ENCODE measurements at places on chromosomes 7 and 10.

GRCh38 chr7:151187409-151188251, 580 bp upstream of the ASB10 start:
- no peak for DNase-seq

- no peak for DNase-seq
Observed at GRCh38 chr10:76133597-76134255, 702.3 kb downstream of the LRMDA start.

DNA sequence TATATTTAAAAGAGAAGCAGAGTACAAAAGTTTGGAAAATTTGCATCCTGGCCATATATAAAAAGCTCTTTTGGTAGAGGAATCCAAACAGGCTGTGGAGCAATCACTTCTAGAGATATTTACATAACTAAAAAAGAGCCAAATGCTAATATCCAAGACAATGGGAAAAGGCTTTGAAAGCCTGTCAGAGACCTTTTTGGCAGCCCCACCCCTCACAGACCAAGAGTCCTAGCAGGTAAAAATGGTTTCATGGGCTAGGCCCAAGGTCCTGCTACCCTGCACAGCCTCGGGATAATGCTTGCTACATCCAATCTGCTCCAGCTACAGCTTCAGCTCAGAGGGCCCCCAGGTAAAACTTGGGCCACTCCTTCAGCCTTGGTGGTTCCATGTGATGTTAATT, 430.2 kb upstream of the KCND2 start:
- DNase-seq = no peak

DNA sequence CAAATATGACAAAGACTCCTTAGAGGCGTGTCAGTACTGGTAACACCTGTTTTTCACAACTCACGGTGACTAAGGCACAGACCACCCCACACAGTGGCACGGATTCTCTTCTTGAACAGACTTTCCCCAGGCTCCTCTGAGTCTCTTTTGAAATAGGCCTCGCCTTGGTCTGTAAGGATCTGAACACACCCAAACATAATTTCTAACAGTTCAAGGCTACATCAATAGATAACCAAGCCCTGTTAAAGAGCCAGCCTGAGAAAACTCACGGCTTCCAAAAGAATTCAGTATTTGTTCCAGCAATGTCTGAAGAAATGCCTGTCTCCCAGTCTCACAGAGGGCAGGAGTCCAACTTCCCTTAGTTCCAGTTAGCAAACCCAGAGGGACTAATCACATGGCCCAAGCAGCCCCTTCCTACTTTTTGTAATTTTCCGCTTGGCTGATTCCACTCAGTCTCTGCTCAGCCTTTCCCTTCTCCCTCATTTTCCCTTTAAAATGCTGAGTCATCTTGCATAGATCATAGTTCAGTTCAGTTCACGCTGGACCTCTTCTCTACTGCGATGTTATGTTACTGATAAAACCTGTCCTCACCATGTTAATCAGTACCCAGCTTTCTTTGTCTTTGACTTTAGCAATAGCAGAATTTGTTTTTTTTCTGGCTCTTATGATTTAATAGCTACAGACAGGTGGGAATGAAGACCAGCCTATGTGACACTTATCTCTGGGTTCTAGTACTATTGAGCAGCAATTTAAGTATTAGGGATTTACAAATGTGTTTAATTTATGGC, 22.6 kb upstream of the AKR1C3 start:
- peak; percentile 100 for DNase-seq

- no peak for DNase-seq
Observed at GRCh38 chr10:79382491-79382941, 35.2 kb downstream of the PPIF start.

DNA sequence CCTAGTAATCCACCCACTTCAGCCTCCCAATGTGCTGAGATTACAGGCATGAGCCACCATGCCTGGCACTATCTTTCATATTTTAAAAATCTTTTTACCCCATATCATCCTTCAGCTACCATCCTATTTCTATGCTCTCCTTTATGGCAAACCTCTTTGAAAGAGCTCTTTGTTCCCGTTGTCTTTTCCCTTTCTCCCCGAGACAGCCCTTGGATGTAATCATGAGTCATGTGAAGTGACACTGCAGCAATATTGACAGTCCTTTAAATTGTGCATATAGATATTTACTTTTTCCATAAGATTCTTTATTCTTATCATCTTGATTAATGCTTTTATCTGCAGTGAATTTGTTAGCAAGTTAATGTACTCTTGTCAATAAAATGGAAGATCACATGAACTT, 286.6 kb downstream of the ANKRD7 start:
- DNase-seq = no peak

DNA sequence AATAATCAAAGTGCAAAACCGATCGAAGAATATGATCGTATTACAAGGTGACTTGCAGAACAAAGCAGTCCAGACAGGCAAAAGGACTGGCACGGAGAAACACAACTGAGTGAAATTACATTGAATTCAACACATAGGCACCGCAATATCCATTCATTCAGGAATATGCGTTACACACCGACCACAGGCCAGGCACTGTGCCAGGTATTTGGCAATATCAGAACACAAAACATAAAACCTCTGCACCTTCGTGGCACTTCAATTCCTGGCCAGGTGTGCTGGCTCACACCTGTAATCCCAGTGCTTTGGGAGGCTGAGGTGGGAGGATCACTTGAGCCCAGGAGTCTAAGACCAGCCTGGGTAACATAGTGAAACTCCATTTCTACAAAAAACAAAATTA, 187.9 kb downstream of the DIP2C start:
- DNase-seq = peak; percentile 11

GRCh38 chr7:27196287-27196767, 3.6 kb downstream of the HOXA13 start:
- DNase-seq = peak; percentile 83

DNA sequence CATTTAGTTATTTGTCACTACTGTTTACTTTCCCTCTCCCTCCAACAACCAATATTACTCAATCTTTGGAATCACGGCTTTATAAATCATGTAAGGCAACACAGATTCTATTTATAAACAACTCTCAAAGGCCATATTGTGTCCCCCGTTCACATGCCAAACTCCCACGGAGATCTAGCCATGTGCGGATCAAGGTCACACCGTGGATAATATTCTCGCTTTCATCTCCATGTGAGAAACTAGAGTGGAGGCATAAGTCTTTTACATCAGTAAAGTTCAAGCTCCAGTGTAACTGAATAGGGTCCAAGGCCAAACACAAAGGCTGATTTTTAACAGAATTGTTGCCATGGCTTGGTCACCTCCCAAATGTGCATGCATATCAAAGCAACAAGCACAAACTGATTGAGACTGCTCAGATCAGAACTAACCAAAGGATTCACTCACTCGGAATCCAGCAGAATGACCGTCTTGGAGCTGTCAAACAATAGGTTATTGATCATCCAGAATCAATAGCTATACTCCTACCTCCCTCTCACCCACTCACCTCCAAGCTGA, 569.5 kb upstream of the LRRN3 start:
- no peak for DNase-seq

DNA sequence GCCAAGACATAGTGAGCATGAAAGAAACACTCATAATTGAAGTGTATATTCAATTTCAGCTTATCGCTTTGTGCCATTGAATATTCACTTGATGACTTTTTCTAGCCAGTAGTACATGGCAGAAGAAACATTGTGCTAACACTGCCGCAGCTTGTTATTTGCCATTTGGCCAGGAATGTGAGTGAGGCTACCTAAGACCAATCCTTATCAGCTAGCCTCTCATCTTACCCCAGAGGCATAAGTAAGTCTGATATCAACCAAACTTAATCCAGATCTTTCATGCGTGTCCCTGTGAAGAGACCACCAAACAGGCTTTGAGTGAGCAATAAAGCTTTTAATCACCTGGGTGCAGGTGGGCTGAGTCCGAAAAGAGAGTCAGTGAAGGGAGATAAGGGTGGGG, 586.0 kb upstream of the MBL2 start:
- no peak for DNase-seq

DNA sequence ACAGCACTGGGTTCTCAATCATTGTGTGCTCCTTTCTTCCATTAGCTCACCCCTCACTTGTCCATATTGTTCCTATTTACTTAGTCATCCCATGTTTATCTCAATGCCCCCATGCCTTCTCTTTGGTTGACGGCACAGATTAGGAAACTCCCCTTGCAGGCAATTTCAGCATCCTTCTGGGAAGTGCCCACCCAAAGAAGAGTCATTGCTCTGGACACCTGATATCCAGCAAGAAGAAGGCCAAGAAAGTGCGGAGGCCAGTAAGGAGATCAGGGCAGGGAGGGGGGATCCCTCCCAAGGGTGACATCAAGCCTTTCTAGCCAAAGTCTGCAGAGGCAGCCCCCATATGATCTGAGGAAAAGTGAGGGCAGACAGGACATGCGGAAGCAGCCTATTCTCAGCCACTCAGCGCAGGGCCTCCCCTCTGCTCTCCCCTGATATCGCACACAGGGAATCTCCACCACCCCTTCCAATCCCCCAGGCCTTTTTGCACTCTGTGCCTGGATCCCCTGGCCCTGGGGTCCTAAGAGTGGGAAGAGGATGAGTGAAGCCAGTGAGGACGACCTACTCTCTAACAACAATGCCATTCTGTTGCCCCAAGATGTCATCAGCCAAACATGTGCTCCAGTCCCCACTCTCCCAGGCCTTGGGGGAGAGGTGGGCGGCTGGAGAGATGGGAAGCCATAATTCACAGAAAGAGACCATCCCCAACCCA, 1.8 kb downstream of the TRPV6 start:
- DNase-seq = no peak

DNA sequence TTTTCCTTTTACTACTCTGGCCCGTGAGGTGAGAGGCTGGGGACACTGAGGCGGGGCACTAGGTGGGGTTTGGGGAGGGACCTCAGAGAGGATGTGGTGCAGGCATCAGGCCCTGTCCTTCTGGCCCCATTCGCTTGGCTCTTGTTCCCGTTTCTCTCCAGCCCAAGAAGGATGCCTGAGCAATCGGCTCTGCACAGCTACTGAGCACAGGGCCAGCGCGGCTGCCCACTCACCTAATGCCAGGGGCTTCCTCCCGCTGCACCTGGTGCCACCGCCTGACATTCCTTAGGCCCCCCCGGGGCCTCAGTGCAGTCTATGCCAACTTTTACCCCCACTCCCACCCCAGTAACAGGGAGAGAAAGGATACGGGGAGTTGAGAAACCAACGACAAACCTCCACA, 12.5 kb downstream of the EMX2 start:
- no peak for DNase-seq

DNA sequence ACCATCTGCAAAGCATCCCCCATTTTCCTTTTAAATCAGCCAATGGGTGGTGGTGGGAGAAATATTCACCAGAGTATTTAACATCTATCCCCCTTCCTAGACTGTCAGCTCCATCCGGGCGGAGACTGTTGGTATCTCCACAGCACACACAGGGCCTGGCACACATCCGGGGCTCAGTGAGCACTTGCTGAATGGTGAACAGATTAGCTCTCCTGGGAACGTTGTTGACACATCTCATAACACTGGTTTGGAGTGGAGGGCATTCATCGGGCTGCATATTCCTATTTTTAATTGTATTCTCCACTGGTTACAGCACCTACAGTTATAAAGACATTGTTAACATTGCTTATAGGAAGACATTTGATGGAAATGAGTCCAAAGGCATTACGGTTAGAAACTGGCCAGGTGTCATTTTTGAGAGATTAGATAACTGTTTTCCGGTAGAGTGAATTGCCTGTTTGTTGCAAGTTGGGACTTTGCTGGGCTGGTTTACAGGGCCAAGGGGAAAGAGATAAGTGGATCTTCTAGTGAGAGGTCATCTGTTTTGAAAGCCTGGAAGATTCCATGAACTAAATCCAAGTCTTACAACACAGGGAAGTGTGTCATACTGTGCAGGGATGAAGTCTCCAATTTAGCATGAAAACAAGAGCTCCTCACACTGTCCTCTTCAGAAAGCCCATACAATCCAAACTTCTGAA, 101.8 kb downstream of the EGFR start:
- DNase-seq = peak; percentile 92

DNA sequence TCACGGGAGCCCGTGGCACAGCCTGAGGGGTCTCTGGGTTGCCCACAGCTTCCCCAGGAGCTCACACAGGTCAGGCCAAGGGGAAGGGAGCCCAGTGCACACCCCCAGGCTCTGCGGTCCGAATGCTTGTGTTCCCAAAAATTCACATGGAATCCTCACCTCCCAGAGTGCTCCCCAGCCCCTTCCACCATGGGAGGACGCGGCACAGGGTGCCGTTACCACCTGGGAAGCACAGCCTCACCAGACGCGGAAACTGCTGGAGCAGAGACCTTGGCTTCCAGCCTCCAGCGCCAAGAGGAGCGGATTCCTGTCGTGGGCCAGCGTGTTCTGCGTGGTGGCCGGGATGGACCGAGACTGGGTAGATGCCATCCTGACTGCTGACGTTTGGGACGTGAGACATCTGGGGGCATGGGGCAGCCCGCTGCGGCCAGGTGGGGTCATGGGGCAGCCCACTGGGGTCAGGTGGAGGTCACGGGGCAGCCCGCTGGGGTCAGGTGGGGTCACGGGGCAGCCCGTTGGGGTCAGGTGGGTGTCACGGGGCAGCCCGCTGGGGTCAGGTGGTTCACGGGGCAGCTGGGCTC, 149.4 kb downstream of the WDR37 start:
- no peak for DNase-seq

- DNase-seq = no peak
Observed at GRCh38 chr7:711922-712380, 14.5 kb upstream of the DNAAF5 start.

- no peak for DNase-seq
Observed at GRCh38 chr7:150902078-150903033, 50.0 kb downstream of the AOC1 start.
